ENCODE measurements at places on chromosomes 7 and 10. TPM values are rescaled to one million over a fixed set of nuclear protein-coding genes. Genes with fewer than 3 reads are reported as not detected.

The PRKG1 gene
- 10.1 TPM for total RNA-seq

The WIPF3 gene
- total RNA-seq, result not detected

The CNNM1 gene
- not detected for total RNA-seq

The MINDY4 gene
- total RNA-seq, result 2.6 TPM

The NPC1L1 gene
- not detected for total RNA-seq

The PPP1R3C gene
- 0.57 TPM for total RNA-seq

All from bladder microvascular endothelial cell (primary cell).